ENCODE measurements at places on chromosomes 2 and 18. TPM values are rescaled to one million over a fixed set of nuclear protein-coding genes. Genes with fewer than 3 reads are reported as not detected.

GRCh38 chr2:220117025-220117424 is 489.6 kb downstream of the SLC4A3 start:
- no peak for DNase-seq

GRCh38 chr2:217988014-217988839 is 14.6 kb downstream of the TNS1 start:
- DNase-seq, result peak; percentile 73

Gene MC5R
- not detected for polyA plus RNA-seq

Gene SLC11A1
- 65.3 TPM for polyA plus RNA-seq

Gene TUBB8B
- 6.3 TPM for polyA plus RNA-seq

DNA sequence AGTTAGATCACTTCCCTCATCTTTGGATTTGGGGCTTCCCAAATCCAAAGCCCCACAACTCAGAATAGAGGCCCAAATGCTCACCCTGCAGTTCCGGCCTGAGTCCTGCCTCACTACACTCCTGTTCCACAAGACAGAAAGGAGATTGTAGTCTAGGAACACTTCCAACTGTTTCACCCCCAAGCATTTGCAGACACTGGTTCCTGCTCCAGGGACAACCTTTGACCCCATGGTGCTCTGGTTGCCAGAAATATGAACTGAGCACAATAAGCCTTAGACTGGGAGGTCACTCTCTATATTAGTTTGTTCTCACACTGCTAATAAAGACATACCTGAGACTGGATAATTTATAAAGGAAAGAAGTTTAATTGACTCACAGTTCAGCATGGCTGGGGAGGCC is 49.0 kb downstream of the HRH4 start:
- DNase-seq, result no peak

Gene PLGLB1
- polyA plus RNA-seq, result 1.7 TPM

GRCh38 chr2:159558479-159558878 is 57.9 kb downstream of the BAZ2B start:
- DNase-seq, result no peak

GRCh38 chr2:24209389-24210105 is 34.7 kb downstream of the FAM228A start:
- DNase-seq, result no peak

- DNase-seq, result no peak
Observed at GRCh38 chr2:138581909-138582308, 80.3 kb downstream of the SPOPL start.

Gene GBX2
- polyA plus RNA-seq, result not detected

GRCh38 chr2:74845991-74846390 is 12.1 kb downstream of the HK2 start:
- DNase-seq, result no peak

DNA sequence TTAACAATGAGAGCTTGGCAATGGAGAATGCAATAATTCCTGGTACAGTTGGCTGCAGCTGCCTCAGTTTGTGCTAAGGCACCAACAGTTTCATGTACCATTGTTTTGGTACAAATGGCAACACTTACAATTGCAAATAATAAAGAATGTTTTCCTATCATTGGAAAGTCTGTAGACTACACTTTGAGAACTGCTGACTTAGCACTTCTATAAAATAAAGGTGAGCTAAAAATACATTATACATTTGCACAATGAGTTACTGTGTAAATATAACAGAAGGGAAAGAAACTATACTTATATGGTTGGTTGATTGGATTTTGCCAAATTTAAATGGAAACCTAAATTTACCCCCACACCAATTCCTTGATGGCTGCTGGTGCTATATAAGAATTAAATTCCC is 44.9 kb upstream of the TWSG1 start:
- DNase-seq, result no peak

DNA sequence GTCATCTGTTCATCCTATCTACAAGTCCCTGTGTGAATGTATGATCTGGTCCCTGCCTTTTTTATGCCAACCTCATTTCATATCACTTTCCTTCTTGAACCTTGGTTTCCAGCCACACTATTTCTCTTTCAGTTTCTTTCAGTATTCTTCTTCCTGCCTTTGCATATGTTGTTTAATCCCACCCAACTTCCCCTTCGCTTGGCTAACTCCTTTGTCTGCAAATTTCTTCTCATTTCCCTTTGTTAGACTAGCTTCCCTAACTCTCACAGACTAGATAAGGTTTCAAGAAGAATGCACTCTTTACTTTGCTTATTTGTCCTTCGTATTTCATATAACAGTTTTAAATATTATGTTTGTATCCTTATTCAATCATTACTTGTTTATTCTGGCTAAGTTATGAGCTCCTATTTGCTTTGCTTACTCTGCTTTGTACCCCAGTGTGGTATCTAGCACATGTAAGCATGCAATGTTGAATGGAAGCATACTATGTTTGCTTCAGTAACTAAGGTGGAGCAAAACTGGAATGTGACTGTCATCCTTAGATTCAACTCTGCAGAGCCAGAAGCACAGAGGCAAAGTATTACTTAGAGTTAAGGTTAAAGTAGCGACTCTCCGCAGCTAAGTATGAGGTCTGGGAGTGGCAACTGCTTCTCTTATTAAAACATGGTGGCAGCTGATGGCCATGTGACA is 681.3 kb downstream of the CPS1 start:
- no peak for DNase-seq

DNA sequence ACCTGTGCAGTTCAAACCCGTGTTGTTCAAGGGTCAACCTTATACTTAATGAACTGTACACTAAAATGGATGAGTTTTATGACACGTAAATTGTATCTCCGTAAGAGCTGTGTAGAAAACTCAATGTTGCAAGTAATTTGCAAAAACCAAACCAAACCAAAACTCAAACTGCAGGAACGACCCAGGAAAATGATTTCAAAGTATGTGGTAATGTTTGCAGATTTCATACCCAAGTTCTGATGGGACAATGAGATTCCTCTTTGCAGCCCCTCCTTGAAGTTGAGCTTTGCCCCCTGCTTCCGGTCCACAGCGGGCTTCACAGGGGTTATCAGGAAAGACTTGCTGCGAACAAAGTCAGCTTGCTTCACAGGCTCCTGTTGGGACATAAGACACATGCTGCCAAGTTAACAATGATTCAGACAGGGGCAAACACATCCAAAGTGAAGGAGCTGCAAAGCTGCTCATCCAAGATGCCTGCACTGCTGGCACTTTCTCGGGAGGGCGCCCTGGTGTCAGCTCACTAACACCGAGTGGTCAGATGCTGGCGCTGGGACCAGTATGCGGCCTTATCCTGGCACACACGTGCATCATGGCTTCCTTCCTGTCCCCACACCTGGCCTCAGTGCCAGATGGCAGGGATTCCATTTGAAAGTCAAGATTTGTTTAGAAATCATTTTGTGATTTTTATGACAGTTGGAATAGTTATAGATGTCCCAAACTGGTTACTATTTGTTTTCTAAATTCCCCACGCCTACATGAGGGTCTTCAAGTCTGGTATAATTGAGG is 65.2 kb upstream of the MGAT4A start:
- no peak for DNase-seq

GRCh38 chr2:134815741-134816140 is 22.7 kb upstream of the ACMSD start:
- DNase-seq, result no peak

Gene AGXT
- polyA plus RNA-seq, result not detected

- no peak for DNase-seq
Observed at GRCh38 chr2:11314487-11314886, 29.9 kb downstream of the ROCK2 start.

Gene PSD4
- polyA plus RNA-seq, result 87.1 TPM

Gene IL1A
- 0.06 TPM for polyA plus RNA-seq

- DNase-seq, result peak; percentile 53
Observed at GRCh38 chr2:191625016-191625415, 52.9 kb upstream of the NABP1 start.

Gene PTGR3
- polyA plus RNA-seq, result 20.5 TPM

- no peak for DNase-seq
Observed at GRCh38 chr2:233329489-233330135, 22.0 kb downstream of the SAG start.

DNA sequence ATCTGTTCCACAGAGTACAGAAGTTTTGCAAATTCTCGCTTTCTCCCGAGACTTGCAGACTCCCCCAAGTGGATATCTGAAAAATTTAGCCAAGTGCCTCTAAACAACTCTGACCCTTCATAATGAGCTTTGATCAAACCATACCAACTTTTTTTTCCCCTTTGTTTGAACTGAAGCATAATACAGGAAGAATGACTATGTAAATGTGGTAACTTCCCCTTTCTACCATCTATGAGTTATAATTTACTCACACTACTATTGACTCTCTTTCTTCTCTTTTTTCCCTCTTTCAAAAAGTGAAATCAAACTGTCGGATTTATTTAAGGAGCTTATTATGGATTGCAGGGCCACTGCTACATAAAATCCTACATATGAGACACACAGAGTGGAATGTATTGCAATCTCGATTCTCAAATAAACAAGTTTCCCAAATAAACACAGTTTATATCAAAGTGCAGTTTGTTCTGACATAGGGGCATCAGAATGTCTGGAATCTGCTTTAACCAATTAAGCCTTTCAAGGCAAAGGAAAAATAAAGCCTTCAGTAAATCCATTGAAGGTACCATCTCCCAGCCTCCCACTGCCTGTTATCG is 1.4 kb upstream of the ZNF804A start:
- peak; percentile 38 for DNase-seq

Gene NDUFV2
- 59.2 TPM for polyA plus RNA-seq

- no peak for DNase-seq
Observed at GRCh38 chr2:135144343-135144742, 92.3 kb downstream of the RAB3GAP1 start.

- peak; percentile 63 for DNase-seq
Observed at GRCh38 chr2:119431155-119431975, at the start of gene TMEM37. Gene TMEM37 (plus strand): TSS chr2:119431854. CDS start chr2:119431904, 50 bp downstream.

DNA sequence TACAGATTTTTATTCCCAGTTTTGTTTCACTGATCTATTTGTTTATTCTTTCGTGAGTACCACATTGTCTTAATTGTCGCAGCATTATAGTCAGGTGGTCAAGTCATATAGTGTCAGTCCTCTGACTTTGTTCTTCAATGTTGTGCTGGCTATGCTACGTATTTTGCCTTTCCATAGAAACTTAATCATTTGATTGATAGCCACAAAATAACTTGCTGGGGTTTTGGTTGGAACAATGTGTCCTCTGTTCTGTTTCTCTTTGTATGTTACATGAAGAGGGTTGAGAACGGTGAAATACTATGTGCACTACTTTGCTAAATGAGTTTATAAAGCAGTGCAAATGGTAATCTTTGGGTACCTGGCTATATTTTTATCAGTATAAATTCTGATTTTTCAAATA is 64.9 kb upstream of the TTC27 start:
- DNase-seq, result no peak

DNA sequence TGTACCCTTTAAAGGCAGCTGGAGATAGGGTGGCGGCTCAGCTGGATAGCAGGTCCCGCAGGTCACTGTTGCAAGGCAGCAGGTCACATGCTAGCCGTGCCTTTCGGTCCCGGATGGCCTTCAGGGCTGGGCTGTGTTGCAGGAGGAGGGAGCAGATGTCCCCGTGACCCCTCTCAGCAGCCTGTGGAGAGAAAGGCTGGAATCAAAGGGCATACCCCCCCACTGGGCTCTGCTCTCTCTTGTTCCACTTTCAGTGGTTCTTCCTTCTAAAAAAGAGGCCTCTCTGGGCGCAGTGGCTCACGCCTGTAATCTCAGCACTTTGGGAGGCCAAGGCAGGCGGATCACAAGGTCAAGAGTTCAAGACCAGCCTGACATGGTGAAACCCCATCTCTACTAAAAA is 4.4 kb upstream of the ANKRD23 start:
- DNase-seq, result no peak

DNA sequence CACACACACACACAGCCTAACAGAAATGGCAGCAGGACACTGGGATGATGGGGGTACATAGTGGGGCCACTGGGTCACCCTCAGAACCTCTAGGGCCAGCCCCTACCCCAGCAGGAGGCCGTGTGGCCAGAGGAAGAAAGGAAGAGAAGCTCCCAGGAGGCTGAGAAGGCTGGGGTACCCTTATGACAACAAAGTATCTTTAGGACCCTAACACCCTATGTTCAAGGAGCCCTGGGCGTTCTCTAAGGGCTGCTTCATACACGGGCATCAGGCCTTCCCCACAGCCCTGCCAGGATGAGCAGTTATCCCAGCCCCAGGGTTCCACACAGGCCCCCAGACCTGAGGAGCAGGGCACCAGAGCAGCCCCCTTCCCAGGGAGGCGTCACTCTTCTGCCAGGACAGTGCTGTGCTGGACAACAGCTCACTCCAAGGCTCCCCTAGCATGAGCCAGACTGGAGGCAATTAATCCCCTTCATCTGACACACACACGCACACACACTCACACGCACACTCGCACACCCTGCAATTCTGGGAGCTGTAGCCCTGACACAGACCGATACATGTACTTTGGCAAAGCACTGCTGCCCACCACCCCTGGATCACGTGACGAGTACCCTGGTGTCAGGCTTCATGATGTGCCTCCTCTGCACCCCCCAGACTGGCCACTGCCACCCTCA is 163.6 kb downstream of the TNS1 start:
- no peak for DNase-seq
